ENCODE measurements at places on chromosomes 1 and 21.

GRCh38 chr1:92662048-92662447 is 122.9 kb downstream of the EVI5 start:
- no peak for DNase-seq

GRCh38 chr1:110948038-110948810 is 15.5 kb downstream of the LRIF1 start:
- no peak for DNase-seq

- DNase-seq = no peak
Observed at GRCh38 chr1:210700511-210700910, 371.8 kb downstream of the HHAT start.

DNA sequence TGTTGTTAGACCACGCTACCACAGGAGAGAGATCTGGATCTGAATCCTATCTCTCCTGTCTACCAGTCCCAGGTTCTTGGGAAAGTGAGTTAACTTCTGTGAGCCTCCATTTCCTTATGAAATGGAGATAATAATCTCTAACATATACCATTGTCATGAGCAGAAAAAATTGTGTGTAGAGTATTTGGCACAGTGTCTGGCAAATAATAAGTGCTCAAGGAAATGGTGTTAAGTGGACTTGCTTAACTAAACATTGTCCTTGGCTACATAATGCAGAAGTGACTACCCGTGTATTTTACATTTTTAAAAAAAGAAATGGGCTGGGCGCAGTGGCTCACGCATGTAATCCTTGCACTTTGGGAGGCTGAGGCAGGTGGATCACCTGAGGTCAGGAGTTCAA is 217.4 kb downstream of the KCNH1 start:
- no peak for DNase-seq

GRCh38 chr1:172448995-172449584 is 5.2 kb upstream of the PIGC start:
- peak; percentile 14 for DNase-seq

GRCh38 chr1:180494370-180494769 is 8.0 kb downstream of the ACBD6 start:
- no peak for DNase-seq

- no peak for DNase-seq
Observed at GRCh38 chr1:66182026-66182425, 351.9 kb upstream of the SGIP1 start.

GRCh38 chr1:181743878-181744312 is 260.6 kb downstream of the CACNA1E start:
- DNase-seq = no peak

DNA sequence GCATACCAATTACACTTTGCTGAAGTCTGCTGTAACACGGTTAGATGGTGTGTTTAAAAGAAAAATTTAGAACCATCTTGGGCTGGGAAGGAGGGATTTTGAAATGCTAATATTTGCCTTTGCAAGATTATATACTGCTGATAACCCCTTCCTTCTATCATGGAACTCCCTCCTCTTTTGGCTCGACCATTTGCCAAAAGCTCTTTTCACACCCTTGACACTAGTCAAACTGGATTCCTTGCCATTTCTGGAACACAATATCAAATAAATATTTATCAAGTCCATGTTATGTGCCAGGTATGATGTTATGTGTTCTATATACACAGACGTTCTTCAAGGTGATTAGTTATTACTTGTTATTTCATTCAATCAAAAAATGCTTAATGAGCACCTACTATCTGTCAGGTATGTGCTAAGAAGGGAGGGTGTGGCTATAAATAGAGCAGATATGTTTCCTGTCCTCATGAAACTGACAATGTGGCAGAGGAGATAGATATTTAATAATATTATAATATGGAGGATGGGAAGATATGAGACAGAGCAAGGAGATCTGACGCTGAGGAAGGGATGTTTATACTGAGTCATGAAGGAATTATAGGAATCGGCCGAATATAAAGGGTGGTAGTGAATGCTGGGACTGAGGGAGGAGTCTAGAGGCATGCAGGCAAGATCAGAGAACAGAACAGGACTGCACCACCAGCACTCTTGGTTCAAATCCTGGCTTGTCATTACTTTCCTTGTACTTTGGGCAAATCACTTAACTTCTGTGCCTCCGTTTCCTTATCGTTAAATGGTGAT is 16.1 kb upstream of the XPR1 start:
- DNase-seq = no peak

DNA sequence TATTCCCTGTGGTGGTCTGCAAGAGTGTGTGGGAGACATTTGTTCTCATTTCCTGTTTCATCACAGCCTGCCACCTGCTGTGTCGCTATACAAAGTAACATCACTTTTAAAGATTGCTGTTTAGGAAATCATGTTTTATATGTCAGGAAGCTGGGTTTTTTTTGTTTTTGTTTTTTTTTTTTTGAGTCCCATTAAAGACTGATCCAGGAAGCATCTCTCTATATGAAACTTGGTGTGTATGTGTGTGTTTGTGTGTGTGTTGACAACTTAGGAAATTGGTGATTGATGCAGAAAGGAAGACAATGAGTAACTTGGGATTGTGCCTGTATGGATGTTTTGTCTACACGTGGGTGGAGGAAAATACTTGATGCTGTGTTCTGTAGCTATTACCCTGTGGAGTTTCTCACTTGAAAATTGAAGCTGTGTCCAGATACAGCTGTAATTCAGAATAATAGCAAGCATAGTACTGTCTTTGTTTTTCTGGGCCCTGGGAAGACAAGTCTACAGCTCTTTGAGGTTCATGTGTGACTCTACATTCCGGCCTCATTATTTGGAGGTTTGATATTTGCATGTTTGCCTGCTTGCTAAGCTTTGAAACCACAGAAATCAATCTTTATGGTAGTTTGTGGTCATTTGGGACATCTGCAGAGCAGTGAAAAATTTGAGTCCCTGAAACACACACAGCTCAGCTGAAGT is 47.9 kb downstream of the LAMC1 start:
- no peak for DNase-seq

DNA sequence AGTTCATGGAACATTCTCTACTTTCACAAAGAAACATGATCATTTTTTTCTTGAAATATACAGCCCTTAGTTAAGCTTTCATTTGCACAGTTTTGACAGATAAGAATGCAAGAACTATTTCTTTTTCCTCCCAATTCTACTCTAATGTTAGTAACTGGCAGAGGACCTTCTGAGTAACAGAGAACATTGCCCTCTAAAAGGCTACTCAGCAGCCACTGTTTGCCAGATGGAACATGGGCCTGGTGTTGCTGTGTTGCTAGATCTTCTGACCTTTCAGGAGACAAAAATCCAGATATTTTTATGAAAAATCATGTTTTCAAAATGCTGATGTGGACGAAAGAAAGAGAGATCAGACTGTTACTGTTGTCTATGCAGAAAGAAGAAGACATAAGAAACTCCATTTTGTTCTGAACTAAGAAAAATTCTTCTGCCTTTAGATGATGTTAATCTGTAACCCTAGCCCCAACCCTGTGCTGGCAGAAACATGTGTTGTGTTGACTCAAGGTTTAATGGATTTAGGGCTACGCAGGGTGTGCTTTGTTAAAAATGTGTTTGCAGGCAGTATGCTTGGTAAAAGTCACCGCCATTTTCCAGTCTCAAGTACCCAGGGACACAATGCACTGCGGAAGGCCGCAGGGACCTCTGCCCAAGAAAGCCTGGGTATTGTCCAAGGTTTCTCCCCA is 2.9 kb upstream of the PRDX6 start:
- DNase-seq = no peak

DNA sequence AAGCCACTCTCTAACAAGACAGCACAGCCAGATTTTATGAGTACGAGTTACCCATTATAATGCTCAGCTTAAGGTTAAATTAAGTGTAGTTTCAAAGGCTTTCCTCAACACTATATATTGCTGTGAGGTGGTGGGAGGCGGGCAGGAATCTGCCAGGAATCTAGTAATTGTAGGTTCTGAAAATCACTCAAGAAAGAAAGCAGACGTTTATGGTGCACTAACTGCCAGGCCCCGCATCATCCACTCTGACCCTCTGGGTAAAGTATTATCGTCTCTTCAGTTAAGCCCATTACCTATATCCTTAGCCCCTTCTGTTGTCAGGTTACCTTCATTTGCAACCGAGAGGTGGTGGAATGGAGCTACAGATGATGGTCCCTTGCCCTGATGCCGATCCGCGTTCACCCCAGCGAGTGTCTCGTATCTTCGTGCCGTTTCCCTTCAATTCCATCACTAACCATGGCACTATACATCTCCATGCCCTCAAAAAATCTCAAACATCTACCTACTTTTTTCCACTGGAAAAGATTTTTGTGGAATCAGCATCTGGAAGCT is 12.4 kb downstream of the HMGN1 start:
- no peak for DNase-seq

DNA sequence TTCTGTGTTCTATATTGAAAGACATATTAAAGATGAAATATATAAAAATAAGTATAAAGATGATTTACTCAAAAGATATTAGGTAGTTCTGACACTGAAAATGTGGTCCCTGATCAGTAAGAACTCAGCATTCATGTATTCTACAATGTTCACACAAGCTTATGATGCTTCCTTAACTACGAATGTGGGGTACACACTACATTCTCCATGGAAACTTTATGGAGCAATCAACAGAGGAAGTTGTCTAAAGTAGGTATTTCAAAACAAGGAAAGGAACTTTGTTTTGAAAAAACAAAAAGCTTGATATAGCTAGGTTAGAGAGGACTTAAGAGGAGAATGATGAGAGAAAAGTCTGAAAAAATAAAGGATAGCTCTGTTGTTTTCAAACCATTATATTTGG is 119.7 kb upstream of the RGS18 start:
- no peak for DNase-seq

DNA sequence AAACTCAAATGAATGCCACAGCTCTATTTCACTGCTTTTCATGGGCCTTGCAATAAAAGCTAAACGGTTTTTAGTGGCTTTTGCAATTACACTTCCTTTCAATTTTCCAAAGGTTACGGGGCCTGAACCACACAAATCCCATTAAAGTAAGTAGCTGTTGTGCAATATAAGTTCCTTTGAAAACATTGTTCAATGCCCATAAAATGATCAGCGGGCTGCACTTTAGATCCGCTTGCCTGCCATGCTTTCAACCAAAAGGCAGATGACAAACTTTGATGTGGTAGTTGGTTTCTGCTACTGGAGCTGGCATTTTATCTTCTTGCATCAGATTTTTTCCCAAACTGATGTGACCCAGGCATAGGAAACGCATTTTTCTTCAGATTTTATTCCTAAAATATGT is 50.2 kb downstream of the PRRX1 start:
- no peak for DNase-seq

GRCh38 chr1:30977105-30977504 is 68.5 kb upstream of the SDC3 start:
- DNase-seq = no peak

- no peak for DNase-seq
Observed at GRCh38 chr1:68970571-68970970, 473.7 kb upstream of the DEPDC1 start.

DNA sequence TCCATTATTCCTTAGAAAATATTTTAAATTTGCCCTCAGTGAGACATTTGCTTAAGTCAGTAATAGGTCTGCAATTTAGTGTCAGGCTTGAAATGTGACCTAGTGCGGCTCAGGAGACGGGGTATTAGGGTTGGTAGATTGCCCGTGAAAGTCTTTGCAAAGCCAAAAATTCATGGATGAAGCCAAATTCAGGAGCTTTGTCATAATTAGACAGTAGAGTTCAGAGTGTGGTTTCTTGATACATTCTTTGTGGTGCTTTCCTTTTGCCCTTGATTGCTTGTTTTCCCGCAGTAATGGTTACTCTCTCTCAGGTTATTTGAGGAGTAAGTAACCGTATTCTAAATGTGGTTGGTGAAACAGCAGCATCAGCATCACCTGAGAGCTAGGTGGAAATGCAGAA is 120.7 kb downstream of the RPS6KC1 start:
- DNase-seq = no peak
